ENCODE measurements at places on chromosomes 5 and 9. TPM values are rescaled to one million over a fixed set of nuclear protein-coding genes. Genes with fewer than 3 reads are reported as not detected.

FAXDC2 gene
- 2.4 TPM for total RNA-seq

DNA sequence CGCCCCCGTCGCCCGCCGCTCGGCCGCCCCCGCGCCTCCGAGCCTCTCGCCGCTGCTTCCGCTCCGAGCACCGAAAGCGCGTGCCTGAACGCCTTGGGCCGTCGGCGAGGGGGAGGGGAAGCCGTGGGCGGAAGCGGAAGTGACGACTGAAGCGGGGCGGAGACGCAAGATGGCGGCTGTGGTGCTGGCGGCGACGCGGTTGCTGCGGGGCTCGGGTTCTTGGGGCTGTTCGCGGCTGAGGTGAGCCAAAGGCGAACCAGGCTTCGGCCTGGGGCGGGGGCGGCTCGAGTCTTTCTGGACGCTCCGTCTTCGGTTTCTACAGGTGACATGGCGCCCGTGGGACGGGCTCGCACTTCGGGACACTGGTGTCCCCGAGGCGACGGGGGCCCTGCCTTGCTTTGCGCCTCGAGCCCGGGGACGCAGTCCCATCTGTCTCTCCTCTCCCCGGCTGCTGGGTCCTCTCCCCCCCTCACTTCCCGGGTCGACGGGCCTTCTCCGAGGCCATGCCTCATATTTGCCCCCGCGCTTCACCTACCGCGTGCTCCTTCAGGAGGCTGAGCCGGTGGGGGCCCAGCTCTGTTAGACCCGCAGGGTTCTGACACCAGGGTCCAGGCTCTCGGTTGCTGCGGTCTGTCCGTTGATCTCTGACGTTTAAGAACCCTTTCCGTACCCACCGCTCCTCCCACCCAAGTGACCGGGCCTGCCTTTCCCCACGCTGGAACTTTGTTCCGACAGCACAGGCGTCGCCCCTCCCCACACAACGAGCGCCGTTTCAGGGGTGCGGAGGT, at the start of the genes ENTR1 and PMPCA:
TSS of gene ENTR1 (minus strand) at position 115 of the 788 bp plus-strand sequence. CDS start 217 bp downstream, outside the sequence.
TSS of gene PMPCA (plus strand) at position 159 of the 788 bp plus-strand sequence. CDS start at position 170, 11 bp downstream.
- no peak for DNase-seq

DNA sequence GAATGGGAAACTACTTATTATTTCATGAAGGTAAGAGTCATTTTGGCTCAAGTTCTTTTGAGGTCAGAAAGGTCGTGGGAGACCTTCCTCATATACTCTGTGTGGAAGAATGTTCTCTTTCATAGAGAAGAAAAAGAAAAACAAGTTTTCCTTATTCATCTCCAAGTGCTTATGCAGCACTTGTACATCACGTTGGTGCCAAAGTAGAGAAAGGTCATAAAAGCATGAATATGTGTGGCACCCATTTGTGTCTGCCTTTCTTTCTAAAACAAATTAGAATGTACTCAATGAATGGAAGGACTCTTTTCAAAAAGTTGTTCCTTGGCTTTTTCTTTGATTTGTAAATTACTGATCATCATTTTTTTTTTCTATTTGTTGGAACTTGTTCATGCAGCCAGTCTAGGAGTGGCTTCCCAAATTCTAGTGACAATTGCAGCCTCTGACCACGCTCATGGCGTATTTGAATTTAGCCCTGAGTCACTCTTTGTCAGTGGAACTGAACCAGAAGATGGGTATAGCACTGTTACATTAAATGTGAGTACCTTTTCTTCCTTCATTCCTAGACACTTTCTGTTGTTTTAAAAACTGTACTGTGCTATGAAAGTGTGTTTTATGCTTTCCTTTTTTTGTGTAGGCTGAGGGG, 122.4 kb downstream of the ADGRV1 start:
- no peak for DNase-seq

- DNase-seq: no peak
Observed at GRCh38 chr5:13574574-13574973, 369.9 kb downstream of the DNAH5 start.

KCNMB1 gene
- 9.3 TPM for total RNA-seq

- no peak for DNase-seq
Observed at GRCh38 chr5:35483780-35484179, 133.9 kb upstream of the SPEF2 start.

DNA sequence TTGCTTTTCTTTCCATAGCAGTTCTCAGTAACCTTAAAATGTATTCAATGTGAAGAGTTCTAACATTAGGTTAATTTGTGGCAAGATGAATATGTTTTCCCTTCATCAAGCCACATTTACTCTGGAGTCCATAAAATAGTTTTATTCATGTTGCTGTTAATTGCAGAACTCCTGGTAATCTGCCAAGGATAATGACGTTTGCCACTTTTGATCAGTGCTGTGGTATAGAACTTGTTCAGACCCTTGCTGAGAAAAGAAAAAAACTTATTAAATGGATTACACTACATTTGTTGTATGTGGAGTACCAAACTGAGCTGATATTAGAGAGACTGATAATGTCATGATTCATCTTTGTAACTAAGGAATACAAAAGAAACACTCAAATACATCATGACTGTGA, 212.4 kb upstream of the DMAC1 start:
- no peak for DNase-seq

DNA sequence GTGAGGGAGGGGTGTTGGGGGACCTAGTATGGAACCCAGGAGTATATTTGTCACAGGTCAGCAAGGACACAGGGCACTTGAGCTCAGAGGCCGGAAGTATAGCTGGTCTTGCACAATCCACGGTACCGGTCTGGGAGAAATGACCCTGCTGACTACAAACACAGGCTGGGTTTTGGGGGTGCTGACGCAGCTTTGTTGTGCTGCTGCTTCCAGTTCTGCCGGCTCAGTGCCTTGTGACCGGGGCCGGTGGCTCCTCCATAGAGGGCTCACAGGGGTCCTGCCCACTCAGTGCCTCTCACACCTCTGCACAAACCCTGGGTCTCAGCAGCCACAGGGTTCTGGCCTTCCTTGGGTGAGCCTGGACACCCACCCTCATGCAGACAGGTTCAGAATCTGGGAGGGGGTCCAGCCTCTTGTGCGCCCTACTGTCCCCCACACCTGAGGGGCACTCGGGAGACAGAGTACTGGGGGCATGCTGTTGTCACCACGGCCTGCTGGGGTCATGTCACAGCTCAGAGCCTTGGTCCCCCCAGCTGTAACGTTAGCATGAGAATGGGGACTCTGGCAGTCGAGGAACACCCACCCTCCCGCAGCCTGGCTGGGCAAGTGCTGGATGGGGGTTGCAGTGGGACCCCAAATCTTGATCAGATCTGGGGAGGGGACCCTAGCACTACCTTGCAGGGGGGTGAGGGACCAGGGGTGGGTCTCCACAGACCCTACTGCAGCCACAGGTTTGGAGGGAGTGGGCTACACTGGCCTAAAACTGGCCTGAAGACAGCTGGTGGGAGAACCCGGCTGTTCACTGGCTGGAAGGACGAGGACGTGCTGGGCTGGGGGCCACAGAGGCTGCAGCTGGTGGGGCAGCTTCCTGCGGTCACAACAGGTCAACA, 17.7 kb downstream of the NINJ1 start:
- DNase-seq: no peak

TXNDC8 gene
- total RNA-seq: not detected

- no peak for DNase-seq
Observed at GRCh38 chr5:76555114-76555513, 68.1 kb downstream of the F2RL2 start.

DNA sequence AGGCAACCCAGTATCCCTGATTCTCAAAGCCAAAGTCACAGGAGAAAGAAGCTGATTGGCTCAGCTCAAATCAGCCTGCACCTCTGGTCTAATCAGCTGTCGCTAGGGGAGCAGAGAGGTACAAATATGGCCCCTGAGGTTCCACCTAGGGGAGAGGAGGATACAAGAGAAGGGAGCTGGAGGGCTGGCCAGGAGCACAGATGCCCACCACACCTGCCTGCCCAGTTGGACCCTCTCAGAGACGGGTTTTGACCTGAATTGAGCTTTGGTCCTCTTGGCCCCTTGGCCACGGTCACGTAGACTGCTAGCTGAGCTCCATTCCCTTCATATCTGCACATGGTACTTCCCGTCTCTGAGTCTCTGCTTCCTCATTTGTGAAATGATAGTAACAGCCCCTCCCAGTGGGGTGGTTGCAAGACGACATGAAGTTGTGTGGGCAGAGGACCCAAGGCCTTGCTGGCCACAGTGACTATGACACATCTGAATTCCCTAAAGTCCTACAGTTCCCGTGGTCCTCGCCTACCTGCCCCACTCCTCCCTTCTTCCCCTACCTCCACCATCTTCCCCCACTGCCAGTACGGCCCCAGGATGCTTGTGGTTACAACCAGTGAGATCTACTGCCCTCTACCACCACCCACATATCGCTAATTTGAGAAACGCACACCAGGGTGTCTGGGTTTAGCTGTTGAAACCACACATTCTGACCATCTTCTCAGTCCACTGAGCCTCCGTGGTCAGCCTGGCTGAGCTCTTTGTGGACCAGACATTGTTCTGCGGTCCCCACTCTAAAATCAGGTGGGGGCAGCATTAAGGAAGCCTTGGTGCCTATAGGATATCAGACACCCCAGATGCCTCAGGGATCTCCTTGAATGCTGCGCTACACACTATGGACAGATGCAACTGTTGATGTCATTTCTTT, 60.3 kb upstream of the NEK6 start:
- no peak for DNase-seq

GRCh38 chr9:97665742-97666141, 31.4 kb downstream of the XPA start:
- no peak for DNase-seq

DNA sequence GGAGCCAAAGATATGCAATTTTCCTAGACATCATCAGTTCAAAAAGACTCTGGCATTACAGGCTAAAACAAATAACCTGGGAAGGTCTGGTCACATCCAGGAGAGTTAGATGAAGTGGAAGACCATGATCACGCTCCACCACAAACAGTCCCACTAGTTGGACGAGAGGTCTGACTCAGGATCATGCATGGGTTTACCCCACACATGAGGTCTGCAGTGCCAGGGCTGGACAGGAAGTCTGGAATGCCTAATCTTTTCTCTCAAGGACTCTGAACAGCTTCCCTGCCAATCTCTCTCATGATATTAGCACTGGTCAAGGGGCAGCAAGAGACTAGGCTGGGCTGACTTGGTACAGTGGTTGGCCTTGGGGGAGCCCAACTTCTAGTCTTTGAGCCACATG, 7.1 kb downstream of the PRUNE2 start:
- DNase-seq: no peak

ACOT12 gene
- not detected for total RNA-seq

- DNase-seq: no peak
Observed at GRCh38 chr5:150156540-150156939, 895 bp upstream of the PDGFRB start.

DNA sequence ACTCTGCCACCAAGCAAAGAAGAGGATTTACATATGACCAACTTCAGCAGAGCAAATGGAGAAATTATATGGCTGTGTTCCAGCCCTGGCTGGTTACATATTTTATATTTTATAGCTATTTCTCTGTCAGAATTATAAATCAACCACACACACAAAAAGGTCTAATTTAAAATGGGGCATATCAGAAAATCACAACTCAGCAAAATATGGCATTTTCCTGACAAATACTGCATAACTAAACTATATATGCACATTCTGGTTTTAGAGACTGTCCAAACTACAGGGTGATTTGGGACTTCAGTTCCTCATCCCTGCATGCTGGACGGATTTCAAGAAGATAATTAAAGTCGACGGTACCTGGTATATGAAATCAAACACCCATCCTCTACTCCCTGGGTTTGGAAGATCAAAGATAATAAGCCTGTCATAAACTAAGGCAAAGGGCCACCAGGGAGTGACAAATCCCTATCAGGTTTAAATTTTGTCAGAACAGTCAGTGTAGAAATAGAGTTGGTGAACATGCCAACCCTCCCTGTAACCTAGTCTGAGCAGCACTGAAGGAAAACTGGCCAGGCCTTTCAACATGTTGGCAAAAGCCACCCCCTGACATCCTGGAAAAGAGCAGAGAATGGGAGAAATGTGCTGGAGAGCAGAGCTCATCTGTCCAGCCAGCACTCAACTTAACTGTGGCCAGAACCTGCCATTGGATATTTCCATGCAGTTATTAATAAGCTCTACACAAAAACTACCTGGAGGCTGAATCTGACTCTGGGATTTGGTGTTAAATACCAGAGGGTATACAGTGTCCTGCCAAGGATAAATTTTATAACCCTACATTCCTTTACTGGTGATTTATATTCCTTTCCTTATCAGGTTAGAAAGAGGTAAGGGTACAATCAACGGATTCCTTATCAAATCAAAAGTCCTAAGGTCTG, 235.7 kb downstream of the ENC1 start:
- DNase-seq: no peak

GRCh38 chr5:123496892-123497291, 15.1 kb upstream of the CSNK1G3 start:
- no peak for DNase-seq

SHROOM1 gene
- total RNA-seq: 3.9 TPM

DNA sequence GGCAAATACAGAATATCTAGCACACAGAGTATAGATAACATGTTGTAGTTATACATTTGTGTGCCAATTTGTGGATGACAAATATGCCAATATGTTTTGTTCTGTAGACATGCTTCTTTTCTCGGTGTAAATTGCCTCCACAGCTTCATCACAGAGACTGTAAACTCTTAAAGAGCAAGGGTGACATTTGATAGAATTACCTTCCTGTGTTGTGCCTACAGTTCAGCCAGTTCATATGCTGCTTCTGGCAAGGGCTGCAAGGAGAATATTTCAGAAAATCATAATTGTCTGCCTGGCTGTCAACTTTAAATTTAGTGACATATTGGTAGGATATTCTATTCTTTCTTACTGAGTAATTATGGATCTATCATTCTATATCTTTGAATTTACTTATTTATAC, 155.1 kb downstream of the MAT2B start:
- DNase-seq: no peak

DNA sequence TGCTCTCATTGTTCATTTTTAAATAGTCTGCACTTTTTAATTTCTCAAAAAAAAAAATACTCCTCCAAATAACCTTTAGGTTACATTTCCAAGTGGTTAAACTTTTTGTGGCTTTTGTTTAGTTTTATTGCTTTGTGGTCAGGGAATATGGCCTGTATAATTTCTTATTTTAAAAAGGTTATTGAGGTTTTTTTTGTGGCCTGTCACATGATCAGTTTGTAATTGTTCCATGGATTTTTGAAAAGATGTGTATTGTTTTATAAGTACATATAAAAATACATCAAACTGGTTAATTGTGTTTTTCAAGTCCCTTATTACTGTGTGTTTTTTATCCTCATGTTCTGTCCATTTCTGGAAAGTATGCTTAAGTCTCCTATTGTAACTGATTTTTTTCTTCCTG, 64.0 kb downstream of the ZNF618 start:
- no peak for DNase-seq

DNA sequence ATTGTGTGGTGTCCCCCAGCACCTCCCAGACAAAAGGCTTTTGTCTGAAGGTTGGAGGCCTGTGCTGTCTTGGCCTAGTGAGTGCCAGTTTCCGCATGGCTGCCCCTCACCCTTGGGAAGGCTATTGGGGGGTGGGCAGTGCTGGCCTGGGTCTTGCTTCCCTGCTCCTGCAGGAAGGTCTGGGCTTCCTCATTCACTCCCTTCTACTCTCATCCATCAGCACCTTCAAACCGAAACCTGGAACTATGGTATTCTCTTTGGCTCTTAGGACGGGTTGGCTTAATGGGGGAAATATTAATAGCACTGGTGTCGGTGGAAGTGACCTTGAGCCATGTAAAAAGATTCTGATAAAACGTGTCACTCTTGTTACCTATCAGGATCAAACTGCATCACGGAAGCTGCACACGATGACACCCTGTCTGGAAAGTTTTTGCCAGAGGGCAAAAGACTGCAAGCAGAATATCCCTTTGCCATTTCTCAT, 34.0 kb upstream of the GLRX start:
- DNase-seq: no peak
